ENCODE measurements at places on chromosomes 12 and 14. TPM values are rescaled to one million over a fixed set of nuclear protein-coding genes. Genes with fewer than 3 reads are reported as not detected.

DNA sequence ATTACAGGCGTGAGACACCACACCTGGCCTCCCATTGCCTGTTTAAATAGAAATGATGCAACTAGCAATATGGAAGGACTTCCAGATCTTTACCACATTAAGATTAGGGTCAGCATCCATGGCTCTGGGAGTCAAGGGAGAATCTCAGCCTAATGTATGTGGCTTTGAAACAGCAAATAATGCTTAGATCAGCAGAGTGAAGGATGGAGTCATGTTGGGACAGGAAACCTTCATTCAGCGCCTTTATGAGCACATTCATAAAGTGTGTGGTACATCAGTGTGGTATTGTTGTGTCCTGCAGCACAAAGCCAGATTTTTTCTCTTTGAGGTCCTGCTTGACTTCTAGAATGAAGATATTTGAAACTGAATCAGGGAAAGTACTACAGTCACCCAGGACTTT, 15.3 kb upstream of the SPSB2 start:
- no peak for DNase-seq
- no peaks in the 10 kb centered on the region for H3K36me3 ChIP-seq
- H3K27me3 ChIP-seq, result no peaks in the 10 kb centered on the region
- no peak overlapping the region for H3K27ac ChIP-seq

Gene CATSPERB
- not detected for total RNA-seq

DNA sequence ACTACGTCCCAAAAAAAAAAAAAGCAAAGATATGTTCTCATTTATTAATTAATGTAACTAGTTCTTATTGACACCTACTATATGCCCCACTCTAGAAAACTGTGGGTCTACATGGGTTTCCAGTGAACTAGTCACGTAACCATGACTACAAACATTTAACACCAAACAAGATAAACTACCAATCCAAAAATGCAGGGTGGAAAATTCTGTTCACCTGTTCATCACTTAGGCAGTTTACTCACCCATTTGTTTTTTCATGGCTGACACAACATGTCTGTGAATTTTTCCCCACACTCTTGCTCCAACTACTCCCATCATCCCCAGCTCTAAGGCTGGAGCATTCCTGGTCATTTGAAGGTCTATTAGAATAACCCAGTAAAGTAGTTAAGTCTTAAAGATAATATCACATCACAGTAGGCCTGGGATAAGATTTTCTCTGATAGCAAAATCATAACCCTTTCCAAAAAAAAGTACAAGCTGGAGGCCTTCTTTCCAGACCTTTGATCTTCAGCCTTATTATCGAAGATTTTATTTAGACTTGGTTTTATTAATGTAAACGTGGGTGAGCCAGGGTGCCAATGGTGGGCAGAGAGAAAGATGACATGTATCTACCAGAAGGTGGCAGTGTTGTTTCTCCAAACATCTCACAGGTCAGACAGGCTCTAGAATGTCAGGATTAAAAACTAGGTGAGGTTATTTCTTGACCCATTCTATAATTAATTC, 61.6 kb upstream of the DAAM1 start:
- H3K27me3 ChIP-seq, result peaks cover 4% of the 10 kb centered on the region
- no peak overlapping the region for H3K4me3 ChIP-seq
- DNase-seq, result peak; percentile 30

DNA sequence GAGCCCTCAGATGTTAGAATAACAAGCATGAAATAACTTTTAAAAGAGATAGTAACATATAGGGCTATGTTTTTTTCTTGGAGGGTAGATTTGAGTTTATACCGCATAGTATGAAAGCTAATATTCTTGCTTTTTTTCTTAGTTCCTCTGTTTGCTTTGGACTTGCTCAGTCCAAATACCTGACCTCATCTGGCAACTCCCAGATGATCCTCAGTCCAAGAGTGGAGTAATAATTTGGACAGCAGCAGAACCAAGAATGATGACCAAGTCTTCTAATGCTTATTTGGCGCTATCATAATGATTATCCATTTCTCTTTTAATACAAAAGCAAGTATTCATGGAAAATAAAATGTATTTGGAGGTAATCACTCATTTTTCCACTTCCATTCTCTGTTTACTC, 45.6 kb downstream of the GUCY2C start:
- H3K4me3 ChIP-seq, result no peak overlapping the region
- no peak overlapping the region for H3K27ac ChIP-seq
- no peak for DNase-seq
- no peaks in the 10 kb centered on the region for H3K4me1 ChIP-seq
- H3K36me3 ChIP-seq, result no peaks in the 10 kb centered on the region

- H3K4me3 ChIP-seq, result peak overlapping the region; percentile 85
- H3K27ac ChIP-seq, result peak overlapping the region; percentile 60
- no peaks in the 10 kb centered on the region for H3K27me3 ChIP-seq
- DNase-seq, result no peak
- peaks cover 8% of the 10 kb centered on the region for H3K36me3 ChIP-seq
Measured at GRCh38 chr12:123971770-123972456, 718 bp downstream of the CCDC92 start.

GRCh38 chr12:14308516-14308915, 57.0 kb upstream of the ATF7IP start:
- no peaks in the 10 kb centered on the region for H3K36me3 ChIP-seq
- H3K27ac ChIP-seq, result no peak overlapping the region
- H3K27me3 ChIP-seq, result no peaks in the 10 kb centered on the region
- no peaks in the 10 kb centered on the region for H3K4me1 ChIP-seq
- DNase-seq, result no peak

Gene EEF1AKMT3
- total RNA-seq, result 7.4 TPM

DNA sequence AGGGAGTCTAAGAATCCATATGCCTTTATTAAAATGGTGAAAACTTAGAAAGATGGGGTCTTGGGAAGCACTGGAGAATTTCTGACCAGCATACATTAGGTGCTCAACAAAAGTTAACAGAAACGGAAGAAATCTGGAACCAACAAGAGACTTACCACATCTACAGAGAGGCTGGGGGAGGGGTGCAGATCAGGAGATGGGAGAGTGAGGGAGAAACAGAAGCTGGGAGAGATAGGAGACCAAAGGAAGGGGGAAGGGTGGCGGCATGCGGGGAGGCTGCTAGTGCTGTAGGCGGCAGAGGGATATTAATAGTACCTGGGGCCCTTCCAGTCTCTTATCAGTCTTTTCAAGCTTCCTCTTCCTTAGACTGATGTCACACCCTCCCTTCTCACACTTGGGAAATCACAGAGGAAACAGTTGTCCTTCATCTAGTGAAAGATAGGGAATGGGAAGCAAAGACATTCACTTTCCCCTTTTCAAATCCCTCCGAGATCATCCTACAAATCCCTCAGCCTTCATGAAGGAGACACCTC, 18.1 kb downstream of the ZBTB39 start:
- H3K36me3 ChIP-seq, result no peaks in the 10 kb centered on the region
- H3K4me3 ChIP-seq, result no peak overlapping the region
- H3K4me1 ChIP-seq, result no peaks in the 10 kb centered on the region

Gene C12orf50
- total RNA-seq, result not detected

GRCh38 chr14:91272341-91273272, 28.1 kb upstream of the GPR68 start:
- H3K27me3 ChIP-seq, result no peaks in the 10 kb centered on the region
- no peak overlapping the region for H3K4me3 ChIP-seq
- H3K36me3 ChIP-seq, result no peaks in the 10 kb centered on the region
- DNase-seq, result no peak
- no peak overlapping the region for H3K27ac ChIP-seq

DNA sequence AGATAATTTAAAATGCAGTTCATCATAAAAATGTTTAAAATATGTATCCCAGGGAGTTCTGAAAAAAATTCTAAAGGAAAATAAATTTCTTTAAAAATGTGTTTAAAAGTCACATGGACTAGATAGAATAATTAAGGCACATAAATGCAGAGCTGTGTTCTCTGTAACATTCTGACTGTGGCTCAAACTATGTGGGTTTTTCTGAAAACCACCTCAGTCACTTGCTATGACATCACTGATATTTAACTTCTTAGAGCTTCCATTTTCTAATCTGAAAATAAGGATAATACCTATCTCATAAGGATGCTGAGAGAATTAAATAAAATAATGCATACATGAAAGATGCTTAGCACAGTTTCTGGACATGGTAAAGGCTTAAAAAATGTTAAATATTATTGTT, 107.3 kb downstream of the SLC41A2 start:
- H3K4me3 ChIP-seq, result no peak overlapping the region
- H3K36me3 ChIP-seq, result no peaks in the 10 kb centered on the region
- H3K27me3 ChIP-seq, result no peaks in the 10 kb centered on the region
- no peak for DNase-seq
- no peaks in the 10 kb centered on the region for H3K4me1 ChIP-seq

DNA sequence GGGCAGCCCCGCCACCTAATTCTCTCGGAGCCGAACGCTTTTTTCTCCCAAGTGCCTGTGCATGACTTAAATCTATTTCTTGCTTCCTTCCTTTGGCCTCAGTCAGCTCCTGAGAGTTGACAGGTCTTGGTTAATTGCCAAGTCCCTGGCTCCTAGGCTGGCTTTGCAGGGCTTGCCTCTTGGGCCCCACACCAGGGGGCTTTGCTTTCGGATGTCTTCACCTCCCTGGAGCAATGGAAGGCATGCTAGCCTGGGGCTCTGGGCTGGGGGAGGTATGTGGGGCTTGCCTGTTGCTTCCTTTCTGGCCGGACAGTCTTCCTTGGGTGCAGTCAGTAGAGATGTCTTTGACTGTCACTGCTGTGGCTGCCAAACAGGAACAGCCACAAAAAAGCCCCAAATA, 2.2 kb upstream of the KRT80 start:
- no peaks in the 10 kb centered on the region for H3K36me3 ChIP-seq
- no peak for DNase-seq
- H3K4me1 ChIP-seq, result peaks cover 75% of the 10 kb centered on the region
- H3K4me3 ChIP-seq, result no peak overlapping the region

- peak overlapping the region; percentile 67 for H3K4me3 ChIP-seq
- H3K27ac ChIP-seq, result peak overlapping the region; percentile 99
- H3K4me1 ChIP-seq, result peaks cover 19% of the 10 kb centered on the region
- H3K27me3 ChIP-seq, result no peaks in the 10 kb centered on the region
- H3K36me3 ChIP-seq, result no peaks in the 10 kb centered on the region
Measured at GRCh38 chr12:53989227-53990113, 4.5 kb downstream of the HOXC10 start.

GRCh38 chr14:104319491-104320241, 181.3 kb downstream of the KIF26A start:
- H3K27me3 ChIP-seq, result no peaks in the 10 kb centered on the region
- no peak overlapping the region for H3K27ac ChIP-seq
- H3K36me3 ChIP-seq, result no peaks in the 10 kb centered on the region
- H3K4me3 ChIP-seq, result no peak overlapping the region
- H3K4me1 ChIP-seq, result no peaks in the 10 kb centered on the region

DNA sequence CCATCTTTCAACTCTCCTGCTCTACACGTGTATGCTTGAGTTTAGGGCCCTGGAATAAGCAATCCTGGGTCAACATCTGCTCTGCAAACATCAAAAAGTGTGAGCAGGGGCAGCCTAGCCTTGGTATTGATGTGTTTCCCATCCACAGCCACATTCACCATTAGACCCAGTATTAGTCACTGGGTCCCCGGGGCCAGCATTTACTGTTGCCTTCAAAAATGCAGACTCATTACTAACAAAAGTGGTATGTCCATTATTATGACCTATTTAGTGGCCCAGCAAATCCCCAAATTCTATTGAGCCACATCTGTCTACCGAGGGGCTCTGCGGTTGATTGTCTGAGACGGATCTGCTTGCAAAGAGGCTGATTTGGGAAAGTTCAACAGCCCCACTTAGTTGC, 661.8 kb downstream of the DIO2 start:
- H3K27ac ChIP-seq, result no peak overlapping the region
- DNase-seq, result no peak
- no peak overlapping the region for H3K4me3 ChIP-seq
- H3K4me1 ChIP-seq, result no peaks in the 10 kb centered on the region
- H3K27me3 ChIP-seq, result no peaks in the 10 kb centered on the region
- H3K36me3 ChIP-seq, result no peaks in the 10 kb centered on the region

Gene CLMN
- total RNA-seq, result 34.9 TPM

DNA sequence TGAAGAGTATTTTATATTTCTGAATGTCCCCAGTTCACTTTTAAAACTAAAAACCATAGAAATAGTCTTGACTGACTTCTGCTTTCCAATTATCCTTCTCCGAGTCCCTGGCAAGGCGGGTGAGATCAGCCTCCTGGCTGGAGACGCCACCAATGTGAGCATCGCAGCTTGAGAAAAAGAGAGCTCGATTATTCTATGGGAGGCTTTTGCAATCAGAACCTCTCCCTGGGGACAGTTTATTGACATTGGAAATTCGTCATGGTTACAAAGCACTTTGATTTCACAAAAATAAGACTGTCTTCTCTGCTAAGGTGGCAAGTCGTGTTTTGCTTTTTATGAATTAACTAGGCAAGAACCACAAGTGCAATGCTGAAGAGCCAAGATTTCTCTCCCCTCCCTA, 23.6 kb upstream of the GPHB5 start:
- no peaks in the 10 kb centered on the region for H3K27me3 ChIP-seq
- no peak overlapping the region for H3K4me3 ChIP-seq
- no peak overlapping the region for H3K27ac ChIP-seq
- no peaks in the 10 kb centered on the region for H3K4me1 ChIP-seq
- H3K36me3 ChIP-seq, result no peaks in the 10 kb centered on the region

GRCh38 chr14:61578745-61579144, 116.6 kb upstream of the HIF1A start:
- H3K4me3 ChIP-seq, result no peak overlapping the region
- no peaks in the 10 kb centered on the region for H3K36me3 ChIP-seq
- H3K27me3 ChIP-seq, result no peaks in the 10 kb centered on the region

- no peaks in the 10 kb centered on the region for H3K27me3 ChIP-seq
- DNase-seq, result no peak
- H3K4me1 ChIP-seq, result peaks cover 31% of the 10 kb centered on the region
- H3K36me3 ChIP-seq, result no peaks in the 10 kb centered on the region
Measured at GRCh38 chr12:132488127-132489077, 1.5 kb upstream of the FBRSL1 start.

Gene KRT82
- not detected for total RNA-seq

- no peak overlapping the region for H3K4me3 ChIP-seq
- H3K36me3 ChIP-seq, result no peaks in the 10 kb centered on the region
- no peaks in the 10 kb centered on the region for H3K27me3 ChIP-seq
- H3K4me1 ChIP-seq, result no peaks in the 10 kb centered on the region
- DNase-seq, result no peak
Measured at GRCh38 chr12:90627180-90627896, 327.6 kb downstream of the CCER1 start.

GRCh38 chr14:100107236-100107635, 42.0 kb downstream of the EVL start:
- no peak overlapping the region for H3K27ac ChIP-seq
- no peaks in the 10 kb centered on the region for H3K27me3 ChIP-seq
- no peaks in the 10 kb centered on the region for H3K36me3 ChIP-seq
- DNase-seq, result no peak

- no peaks in the 10 kb centered on the region for H3K36me3 ChIP-seq
- peaks cover 5% of the 10 kb centered on the region for H3K27me3 ChIP-seq
- DNase-seq, result no peak
- H3K4me3 ChIP-seq, result no peak overlapping the region
- no peak overlapping the region for H3K27ac ChIP-seq
Measured at GRCh38 chr12:131383291-131383690, 327.6 kb upstream of the SFSWAP start.

- H3K27ac ChIP-seq, result no peak overlapping the region
- H3K4me3 ChIP-seq, result peak overlapping the region; percentile 54
- H3K4me1 ChIP-seq, result peaks cover 10% of the 10 kb centered on the region
- H3K27me3 ChIP-seq, result no peaks in the 10 kb centered on the region
- DNase-seq, result no peak
Measured at GRCh38 chr12:121537814-121538698, 42.8 kb downstream of the KDM2B start.

Gene CCDC177
- total RNA-seq, result not detected

GRCh38 chr14:84592770-84593169, 937.2 kb upstream of the FLRT2 start:
- H3K27ac ChIP-seq, result no peak overlapping the region
- DNase-seq, result no peak
- H3K4me3 ChIP-seq, result no peak overlapping the region
- H3K36me3 ChIP-seq, result no peaks in the 10 kb centered on the region
- H3K27me3 ChIP-seq, result no peaks in the 10 kb centered on the region
- H3K4me1 ChIP-seq, result no peaks in the 10 kb centered on the region
